Activated naive CD8-positive, alpha-beta T cell treated with anti-CD3 and anti-CD28 coated beads, Interleukin-2, amount 50 U/mL, for 16 hours (primary cell): ENCODE measurements at places on chromosomes 2 and 18.
A peak's percentile ranks its signal among the peaks of the same experiment; 100 is the strongest.

DNA sequence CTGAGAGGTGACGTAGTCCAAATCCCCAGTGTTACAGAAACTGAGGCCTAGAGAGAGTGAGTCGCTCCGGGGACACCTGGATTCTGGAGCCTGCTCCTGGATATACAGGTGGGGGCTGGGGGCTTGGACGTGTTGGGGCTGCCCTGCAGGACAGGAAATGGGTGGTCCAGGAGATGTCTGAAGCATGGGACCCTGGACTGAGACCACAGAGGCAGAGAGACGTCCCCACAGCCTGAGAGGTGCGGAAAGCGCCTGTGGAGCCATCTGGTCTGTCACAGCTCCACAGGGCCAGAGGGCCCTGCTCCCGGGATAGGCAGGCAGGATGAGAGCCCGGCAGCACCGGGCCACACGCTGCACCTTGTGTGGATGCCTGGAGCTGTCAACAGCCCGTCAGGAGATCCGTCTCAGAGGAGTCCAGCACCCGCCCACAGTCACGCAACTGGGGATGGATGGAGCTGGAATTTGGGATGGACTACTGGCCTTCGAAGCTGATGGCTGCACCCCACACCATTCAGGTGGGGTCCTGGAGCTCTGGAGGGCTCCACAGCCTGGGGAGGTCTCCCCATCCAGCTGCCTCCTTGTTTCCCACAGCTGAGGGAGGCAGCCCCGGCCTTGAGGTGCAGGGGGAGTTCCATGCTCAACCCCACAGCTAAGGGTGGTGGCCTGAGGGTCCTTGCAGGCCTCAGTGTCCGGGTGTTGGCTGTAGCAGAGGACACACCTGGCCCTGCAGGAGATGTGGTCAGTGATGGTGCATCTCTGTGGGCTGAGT lies 303.0 kb downstream of the NDUFA10 start:
- no peak for DNase-seq

GRCh38 chr2:128797092-128797491 lies 478.4 kb upstream of the HS6ST1 start:
- DNase-seq = no peak

DNA sequence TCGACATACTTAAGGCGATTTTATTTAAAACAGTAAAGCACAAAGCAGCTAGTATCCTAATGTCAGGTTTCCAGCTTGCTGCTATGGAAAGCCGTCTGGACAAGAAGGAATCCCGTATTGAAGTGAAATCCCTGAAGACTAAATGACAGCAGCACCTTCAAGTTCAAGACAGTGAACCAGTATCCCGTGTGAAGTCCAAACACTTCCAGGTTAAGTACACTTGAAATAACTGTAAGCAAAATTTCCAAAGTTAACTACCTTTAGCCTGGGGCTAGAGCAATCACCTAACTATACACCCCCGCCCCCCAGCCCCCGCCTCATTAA lies 1.2 kb downstream of the MBOAT2 start:
- no peak for DNase-seq

- DNase-seq = no peak
Measured at GRCh38 chr2:15609341-15610042, 17.8 kb downstream of the DDX1 start.

DNA sequence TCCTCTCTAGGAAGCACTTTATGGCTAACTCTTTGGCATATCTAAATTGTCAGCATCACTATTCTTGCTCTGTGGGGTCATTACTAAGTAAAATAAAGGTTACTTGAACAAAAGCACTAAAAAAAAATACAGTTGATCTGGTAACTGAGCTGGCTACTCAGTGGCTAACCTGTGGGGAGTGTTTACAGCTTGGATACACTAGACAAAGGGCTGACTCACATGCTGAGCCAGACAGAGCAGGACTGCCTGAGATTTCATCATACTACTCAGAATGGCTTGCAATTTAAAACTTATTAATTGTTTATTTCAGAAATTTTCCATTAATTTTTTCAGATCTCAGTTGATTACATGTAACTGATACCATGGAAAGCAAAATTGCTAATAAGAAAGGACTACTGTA lies 1690.4 kb upstream of the SLC39A10 start:
- DNase-seq = no peak

DNA sequence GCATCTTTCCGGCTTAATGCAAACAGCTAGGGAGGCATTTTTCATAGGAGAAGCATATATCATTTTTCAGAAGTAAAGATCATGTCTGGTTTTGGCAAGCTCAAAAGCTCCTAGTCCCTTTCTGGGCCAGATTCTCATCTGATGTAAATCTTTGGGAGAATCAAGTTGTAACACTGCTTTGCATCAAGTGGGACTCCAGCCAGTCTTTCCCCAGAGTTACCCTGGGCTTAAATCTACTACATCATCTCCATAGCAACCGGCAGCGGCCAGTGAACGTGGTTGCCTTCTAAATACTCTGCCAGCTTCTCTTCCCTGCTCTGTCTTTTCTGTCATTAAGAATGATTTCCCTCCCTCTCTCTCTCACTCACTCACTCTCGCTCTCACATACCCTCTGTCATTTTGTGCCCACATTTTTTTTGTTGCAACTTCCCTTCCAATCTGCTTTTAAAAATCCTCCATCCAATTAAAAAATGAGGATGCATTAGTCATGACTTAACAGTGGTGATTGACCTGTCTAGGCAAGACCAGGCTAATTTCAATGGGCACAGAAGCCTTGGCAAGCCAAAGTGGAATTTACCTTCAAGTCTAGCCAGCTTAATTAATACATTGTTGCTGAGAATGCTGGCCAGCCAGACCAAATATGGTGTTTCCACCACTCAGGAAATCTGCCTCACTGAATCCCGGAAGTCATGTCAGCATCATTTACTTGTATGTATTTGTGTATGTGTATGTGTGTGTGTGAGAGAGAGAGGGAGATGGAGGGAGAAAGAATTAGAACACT lies 93.0 kb downstream of the NRP2 start:
- no peak for DNase-seq

DNA sequence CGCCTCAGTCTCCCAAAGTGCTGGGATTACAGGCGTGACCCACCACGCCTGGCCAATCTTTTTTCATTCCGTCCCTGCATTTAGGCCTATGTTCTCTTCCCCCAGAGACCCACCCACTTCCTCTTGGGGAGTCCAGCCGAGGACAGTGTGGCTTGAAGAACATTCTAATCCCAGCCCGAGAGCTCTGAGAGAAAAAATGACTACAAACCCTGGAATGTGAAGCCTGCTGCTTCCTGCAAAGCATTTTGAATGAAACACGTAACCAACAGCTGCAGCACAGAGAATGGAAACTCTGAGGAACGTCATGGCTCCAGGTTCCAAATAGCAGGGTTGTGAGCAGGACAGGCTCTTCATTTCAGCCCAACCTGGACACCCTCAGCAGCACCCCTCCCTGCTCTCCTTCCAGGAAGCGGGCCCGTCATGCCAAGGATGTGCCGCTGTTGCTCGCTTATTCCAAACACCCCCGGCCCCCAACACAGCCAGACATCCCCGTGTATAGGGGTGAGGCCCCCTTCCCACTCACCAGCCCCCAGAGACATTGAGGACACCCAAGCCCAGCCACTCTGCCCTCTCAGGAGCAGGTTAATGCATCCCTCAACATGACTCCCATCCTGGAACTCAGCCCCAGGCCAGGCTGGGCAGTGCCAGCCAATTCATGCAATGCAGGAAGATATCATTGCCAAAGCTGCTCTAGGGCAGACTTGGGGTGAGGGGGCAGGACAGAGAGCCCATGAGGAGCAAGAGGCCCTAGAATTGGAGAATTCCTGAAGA lies 139.8 kb downstream of the ZFP36L2 start:
- DNase-seq = no peak

DNA sequence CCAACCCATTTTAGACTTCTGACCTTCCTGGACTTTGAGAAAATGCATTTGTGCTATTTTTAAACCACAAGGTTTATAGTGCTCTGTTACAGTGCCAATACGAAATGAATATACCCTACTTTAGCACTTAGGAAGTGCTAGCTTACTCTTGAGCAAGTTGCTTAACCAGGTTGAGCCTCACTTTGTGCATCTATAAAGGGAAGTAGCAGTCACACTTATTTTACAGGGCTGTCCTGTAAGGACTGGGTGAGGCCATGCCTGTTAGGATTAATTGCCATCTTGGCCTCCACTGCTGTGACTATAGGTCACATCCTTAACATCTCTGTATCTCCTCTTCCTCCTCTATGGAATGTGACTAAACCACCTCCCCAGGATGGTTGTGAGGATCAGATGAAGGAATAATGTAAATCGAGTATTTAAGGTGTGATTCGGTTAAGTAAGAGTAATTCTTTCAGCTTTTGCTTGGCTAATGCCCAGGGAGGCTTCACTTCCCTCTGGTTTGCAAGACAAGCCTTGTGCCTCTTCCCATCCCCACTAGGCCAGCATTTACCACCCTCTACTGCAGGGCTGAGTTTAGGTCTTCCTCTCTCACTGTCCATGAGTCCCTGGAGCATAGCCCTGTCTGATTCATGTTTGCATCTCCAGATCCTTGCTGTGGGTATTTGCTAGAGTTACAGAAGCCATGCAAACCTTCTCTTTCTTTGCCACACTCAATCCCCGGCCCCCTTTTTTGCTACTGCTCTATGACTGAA lies 341.2 kb downstream of the ZNF521 start:
- no peak for DNase-seq

GRCh38 chr2:23597687-23598086 lies 212.7 kb downstream of the KLHL29 start:
- no peak for DNase-seq

GRCh38 chr18:31723990-31724711 lies 36.5 kb downstream of the SLC25A52 start:
- no peak for DNase-seq

DNA sequence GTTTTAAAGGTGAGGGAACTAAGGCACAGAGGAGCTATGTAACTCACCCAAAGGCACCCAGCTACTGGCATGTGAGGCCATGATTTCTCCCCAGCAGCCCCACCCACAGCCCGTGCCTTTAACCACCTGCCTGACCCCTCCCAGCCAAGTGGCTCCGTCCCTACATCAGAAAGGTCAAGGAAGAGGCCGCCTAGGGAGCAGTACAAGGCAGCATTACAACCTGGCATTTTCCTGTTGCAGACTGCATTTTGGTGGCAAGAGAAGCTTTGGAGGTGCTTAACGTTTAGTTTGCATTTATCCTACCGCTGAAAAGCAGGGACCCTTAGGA lies 17.5 kb downstream of the STEAP3 start:
- DNase-seq = no peak

- peak; percentile 30 for DNase-seq
Measured at GRCh38 chr2:112884869-112885505, 26.0 kb upstream of the IL37 start.

DNA sequence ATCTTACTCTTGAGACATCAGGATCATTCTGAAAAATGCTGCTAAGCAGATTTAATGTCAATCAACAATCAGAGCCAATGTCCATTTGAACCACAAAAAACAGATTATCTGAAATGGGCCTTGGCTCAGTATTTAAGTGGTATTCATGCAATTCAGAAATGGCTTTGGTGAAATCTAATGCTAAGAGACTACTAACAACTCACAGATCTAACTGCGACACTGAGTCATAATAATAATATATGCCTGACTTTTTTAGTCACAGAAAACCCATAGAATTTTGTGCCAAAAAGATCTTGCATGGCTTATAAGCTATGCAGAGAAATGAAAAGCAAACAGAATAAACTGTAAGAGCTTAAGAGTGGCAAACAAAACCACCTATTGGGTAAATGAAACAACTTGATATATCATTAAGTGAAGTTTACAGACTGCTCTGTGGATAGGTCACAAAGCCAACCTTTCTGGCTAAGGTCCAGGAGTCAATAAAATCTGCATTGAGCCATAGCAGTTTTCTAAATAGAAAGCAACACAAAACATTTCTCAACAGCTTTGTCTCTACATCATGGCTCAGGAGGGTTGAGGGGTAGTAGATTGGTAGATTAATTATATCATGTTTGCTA lies 234.3 kb downstream of the LRATD1 start:
- no peak for DNase-seq

DNA sequence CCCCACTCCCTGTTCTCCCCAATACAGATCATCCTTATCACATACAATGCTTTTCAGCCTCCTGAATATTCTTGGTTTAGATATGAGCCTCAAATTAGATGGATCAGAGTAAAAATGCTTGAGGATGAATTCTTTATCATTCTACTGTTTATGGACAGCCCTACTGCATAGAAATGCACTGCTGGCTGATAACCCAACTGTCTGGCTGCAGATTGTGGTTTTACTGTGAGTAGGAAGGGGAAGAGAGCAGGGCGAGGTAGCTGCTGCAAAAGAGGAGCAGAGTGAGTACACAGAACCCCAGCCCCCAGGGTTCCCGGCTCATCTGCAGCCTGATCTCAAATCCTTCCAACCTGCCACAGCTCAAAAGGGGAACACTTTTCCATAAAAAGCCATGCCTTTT lies 29.4 kb upstream of the NCOA1 start:
- DNase-seq = no peak

- DNase-seq = no peak
Measured at GRCh38 chr2:45675263-45675812, 23.9 kb downstream of the PRKCE start.

DNA sequence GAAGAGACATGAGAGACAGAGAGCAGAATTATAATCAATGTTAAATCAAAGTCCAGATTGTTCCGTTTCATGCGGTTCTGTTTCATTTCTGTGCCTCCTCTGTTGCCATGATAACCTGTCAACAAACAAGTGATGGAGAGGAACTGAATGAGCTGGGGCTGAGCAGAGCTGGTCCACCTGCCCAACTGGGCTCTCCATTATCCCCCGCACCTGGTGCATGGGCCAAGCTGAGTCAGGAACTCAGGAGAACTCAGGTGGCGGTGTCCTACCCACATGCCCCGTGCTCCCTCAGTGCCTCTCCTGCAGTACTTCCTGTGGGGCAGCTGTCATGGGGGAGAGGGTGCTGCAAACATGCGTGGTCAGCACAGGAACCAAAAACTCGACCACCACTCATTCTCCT lies 178.8 kb downstream of the TTC32 start:
- no peak for DNase-seq

DNA sequence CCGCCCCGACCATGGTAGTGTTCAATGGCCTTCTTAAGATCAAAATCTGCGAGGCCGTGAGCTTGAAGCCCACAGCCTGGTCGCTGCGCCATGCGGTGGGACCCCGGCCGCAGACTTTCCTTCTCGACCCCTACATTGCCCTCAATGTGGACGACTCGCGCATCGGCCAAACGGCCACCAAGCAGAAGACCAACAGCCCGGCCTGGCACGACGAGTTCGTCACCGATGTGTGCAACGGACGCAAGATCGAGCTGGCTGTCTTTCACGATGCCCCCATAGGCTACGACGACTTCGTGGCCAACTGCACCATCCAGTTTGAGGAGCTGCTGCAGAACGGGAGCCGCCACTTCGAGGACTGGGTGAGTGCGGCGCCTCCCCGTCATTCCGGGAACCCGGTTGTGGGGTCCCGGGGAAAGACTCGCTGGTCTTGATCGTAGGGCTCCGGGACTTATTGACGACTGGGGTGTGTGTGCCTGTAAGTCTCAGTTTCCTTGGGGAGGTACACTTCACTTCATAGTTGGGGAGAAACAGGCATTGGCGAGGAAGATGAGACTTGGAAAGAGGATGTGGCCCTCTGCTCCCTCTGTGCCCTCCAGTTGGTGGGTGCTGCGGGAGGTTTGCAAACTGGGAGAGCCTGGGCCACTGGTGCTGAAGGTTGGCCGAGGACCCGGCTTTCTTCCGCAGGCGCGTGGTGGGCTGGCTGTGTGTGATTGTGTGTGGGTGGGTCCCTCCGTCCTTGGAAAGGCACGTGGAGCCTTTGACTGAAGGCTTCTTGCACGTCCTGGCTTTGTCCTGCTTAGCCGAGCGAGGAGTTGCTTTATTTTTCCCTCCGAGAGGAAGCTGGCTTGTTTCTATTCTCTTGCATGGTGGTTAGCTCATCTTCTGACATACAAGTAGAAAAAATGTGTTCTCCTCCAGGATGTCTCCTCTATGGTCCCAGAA lies 886 bp downstream of the PRKCE start:
- no peak for DNase-seq
